PC-3 (cell line): ENCODE measurements at places on chromosomes 4 and X. TPM values are rescaled to one million over a fixed set of nuclear protein-coding genes. Genes with fewer than 3 reads are reported as not detected.

DNA sequence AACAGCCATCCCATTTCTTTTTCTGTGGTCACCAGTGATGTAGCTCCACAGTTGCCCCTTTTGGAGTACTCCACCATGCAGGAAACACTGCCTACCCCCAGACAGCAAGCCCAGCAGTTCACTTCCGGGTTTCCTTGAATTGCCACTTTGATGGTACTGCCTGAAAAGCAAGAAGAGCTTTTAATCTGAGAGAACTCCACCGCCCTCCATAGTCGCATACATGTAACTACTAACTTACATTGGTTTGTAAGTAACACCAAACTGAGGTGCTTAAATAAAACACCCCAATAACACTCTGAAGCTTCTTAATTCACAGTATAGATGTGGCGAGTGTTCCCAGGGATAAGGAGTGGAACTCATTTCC is 53.6 kb upstream of the HPSE start:
- no peak overlapping the region for H3K27ac ChIP-seq
- no peak overlapping the region for H3K4me3 ChIP-seq
- no peak for DNase-seq
- H3K27me3 ChIP-seq, result no peaks in the 10 kb centered on the region
- peaks cover 9% of the 10 kb centered on the region for H3K4me1 ChIP-seq

DNA sequence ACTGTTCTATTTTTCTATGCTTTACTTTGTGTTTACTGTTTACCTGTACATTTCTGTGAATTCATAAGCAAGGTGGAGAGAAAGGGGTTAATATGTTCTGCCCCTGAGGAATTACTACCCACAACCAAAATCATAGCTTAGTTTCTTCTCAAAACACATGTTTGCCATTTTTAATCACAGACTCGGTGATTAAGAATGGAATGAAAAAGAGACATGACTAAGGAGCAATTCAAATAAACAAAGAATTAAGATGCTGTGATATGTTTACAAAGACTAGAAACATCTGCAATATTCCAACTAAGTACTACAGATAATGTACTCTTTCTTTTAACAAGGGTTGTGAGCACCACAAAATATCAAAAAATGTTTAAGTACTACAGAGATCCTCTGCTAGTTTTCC is 11.7 kb upstream of the FAT4 start:
- no peak for DNase-seq

GRCh38 chr4:10273030-10273429 is 156.4 kb upstream of the WDR1 start:
- no peak for DNase-seq
- no peaks in the 10 kb centered on the region for H3K4me1 ChIP-seq
- no peak overlapping the region for H3K4me3 ChIP-seq
- no peak overlapping the region for H3K27ac ChIP-seq
- H3K27me3 ChIP-seq, result no peaks in the 10 kb centered on the region; the same call in 1 of the 2 replicates

- peaks cover 19% of the 10 kb centered on the region; the same call in 1 of the 2 replicates for H3K36me3 ChIP-seq
- no peak overlapping the region for H3K4me3 ChIP-seq
- no peaks in the 10 kb centered on the region for H3K27me3 ChIP-seq
- H3K27ac ChIP-seq, result peak overlapping the region; percentile 97
Observed at GRCh38 chr4:98481167-98481566, 177.2 kb downstream of the TSPAN5 start.

DNA sequence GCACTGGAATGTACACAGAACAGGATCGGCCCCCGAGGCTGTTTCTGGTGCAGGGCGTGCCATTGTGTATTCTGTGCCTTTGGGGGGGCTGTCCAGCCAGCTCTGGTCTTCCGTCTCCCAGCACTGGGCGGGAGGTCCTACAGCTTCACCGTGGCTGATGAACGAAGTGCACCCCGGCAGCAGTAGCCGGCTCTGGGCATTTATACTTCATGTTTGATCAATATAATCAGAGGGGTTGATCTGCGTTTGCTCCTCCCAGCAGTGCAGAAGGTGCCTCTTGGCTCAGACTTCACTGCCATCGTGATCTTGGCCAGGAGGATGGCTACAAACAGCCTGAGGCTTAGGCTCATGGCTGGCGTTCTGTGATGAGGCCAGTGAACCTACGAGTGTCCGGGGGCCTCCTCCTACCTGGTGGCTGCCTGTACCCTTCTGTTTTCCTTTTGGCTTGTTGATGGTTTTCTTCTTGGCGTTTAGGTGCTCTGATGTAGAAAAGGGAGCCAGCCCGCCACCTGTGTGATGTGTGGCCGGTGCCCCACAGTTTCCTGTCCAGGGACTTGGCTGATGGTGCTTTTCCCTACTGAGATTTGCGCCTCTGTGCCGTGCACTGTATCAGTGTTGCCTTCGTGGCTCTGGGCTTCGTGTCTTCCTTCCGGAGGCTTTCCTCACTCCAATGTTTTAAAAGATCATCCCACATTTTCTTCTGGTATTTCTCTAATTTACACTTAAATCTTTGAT is 31.2 kb upstream of the HGFAC start:
- no peaks in the 10 kb centered on the region for H3K4me1 ChIP-seq
- H3K36me3 ChIP-seq, result no peaks in the 10 kb centered on the region
- no peaks in the 10 kb centered on the region for H3K27me3 ChIP-seq
- no peak overlapping the region for H3K27ac ChIP-seq

DNA sequence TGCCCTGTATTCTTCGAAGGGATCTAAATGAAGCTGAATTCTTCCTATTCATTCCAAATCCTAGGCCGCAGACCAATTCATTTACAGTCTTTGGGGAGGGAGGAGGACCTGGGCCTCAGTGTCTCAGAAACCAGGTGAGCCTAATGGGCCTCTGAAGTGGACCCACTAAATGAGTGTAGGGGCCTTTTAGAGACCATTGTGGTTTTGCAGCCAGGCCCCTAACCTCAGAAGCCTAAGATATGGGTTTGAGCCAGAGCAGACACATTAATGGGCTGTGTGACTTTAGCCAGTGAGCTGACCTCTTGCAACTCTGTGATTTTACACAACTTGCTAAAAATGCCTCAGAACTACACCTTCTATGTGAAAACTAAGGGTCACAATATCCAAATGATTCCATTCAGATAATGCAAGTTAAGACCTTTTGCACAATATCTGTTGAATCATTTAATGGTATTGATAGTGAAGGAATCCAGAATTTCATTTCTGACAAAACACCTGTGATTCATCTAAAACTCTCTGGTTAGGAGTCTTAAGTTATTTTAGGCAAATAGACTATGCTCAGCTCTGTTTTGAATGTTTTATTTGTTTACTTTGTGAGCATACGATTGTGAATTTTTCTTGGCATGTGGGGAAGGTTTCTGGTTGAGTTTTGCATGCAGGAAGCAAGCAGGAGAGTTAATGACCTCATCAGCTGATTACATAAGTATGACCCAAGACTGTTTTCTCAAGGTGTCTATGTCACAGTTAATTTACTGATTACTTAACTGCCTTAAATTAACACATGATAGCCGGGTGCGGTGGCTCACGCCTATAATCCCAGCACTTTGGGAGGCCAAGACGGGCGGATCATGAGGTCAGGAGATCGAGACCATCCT is 75.0 kb downstream of the EVC start:
- H3K36me3 ChIP-seq, result peaks cover 14% of the 10 kb centered on the region
- DNase-seq, result peak; percentile 86
- peak overlapping the region; percentile 89 for H3K27ac ChIP-seq
- peaks cover 13% of the 10 kb centered on the region for H3K4me1 ChIP-seq
- H3K4me3 ChIP-seq, result no peak overlapping the region

GRCh38 chr4:151035328-151035727 is 20.2 kb upstream of the LRBA start:
- peaks cover 17% of the 10 kb centered on the region for H3K4me1 ChIP-seq
- no peaks in the 10 kb centered on the region for H3K36me3 ChIP-seq
- peak overlapping the region; percentile 37; the same call in 1 of the 2 replicates for H3K27ac ChIP-seq
- H3K4me3 ChIP-seq, result no peak overlapping the region
- DNase-seq, result peak; percentile 77

DNA sequence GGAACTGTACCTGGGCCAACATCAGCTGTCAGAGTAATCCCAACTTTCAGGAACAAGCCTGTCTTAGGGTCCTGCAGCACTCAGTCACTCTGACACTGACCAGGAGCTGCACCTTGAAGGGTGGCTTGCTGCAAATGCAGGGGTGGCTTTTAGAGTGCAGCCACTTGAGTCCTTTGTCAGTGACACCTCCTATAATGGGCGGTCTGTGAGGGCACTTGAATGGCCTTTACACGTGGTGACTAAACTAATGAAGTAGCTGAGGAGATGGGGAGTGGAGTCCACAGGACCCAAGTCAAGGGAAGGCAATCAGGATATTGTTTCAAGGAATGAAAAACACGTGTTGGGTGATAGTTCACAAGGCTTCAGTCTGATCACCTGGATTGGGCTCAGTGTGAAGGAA is 11.1 kb upstream of the LNX1 start:
- DNase-seq, result no peak
- H3K4me3 ChIP-seq, result no peak overlapping the region
- H3K4me1 ChIP-seq, result peaks cover 4% of the 10 kb centered on the region; the same call in 1 of the 2 replicates
- no peak overlapping the region for H3K27ac ChIP-seq
- H3K36me3 ChIP-seq, result no peaks in the 10 kb centered on the region

DNA sequence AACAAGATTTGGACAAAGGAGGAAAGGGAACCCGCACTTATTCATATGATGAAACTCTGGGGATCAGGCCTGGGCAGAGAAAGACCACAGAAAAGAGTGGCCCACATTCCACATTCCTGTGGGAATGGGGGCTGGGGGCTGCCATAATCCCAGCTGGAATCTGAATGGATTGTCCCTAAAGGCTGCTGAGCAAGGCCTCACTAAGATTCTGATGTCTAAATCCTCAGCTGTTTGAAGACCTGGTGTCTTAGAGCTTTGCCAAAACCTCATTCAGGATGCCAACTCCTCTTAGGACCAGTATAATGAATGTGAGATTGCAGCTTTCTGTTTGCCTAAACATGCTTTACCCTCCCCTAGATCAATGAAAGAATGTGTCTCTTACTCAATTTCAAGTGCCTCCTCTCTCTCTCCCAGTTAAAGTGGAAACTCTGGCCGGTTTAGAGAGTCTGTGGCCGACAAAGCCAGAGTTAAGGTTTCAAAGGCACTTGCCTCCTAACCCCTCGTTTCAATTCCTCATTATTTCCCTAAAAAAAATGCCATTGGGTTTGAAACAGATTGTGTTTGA is 33.3 kb upstream of the GPC4 start:
- no peak overlapping the region for H3K27ac ChIP-seq
- DNase-seq, result no peak
- H3K4me3 ChIP-seq, result no peak overlapping the region
- H3K27me3 ChIP-seq, result no peaks in the 10 kb centered on the region
- H3K4me1 ChIP-seq, result peaks cover 10% of the 10 kb centered on the region; the same call in 1 of the 2 replicates

- H3K27me3 ChIP-seq, result no peaks in the 10 kb centered on the region
- no peak overlapping the region for H3K4me3 ChIP-seq
- no peak for DNase-seq
- peaks cover 62% of the 10 kb centered on the region for H3K4me1 ChIP-seq
- H3K36me3 ChIP-seq, result no peaks in the 10 kb centered on the region
Observed at GRCh38 chr4:124435274-124435950, 277.1 kb downstream of the ANKRD50 start.

- H3K4me1 ChIP-seq, result no peaks in the 10 kb centered on the region
- H3K27ac ChIP-seq, result no peak overlapping the region
- H3K4me3 ChIP-seq, result no peak overlapping the region
Observed at GRCh38 chr4:17094876-17095210, 196.4 kb upstream of the LDB2 start.

DNA sequence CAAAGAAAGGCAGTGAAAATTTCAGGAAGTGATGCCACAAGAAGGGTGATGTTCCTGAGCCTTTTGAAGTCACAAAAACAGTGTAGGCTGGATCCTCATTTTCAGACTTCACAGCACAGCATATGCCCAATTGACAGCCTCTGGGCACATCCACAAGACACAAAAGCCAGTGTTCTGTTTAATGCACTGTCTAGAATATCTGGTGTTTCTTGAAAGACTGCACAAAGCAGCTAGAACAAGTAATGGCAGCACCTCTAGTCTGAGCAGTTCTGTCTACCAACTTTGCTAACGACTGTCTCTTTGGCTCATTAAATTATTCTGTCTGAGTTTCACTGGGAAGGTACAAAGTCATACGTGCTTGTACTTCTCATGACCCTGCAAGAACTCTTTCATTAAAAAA is 417.1 kb upstream of the GALNT7 start:
- no peak overlapping the region for H3K4me3 ChIP-seq
- no peak overlapping the region for H3K27ac ChIP-seq
- no peaks in the 10 kb centered on the region for H3K36me3 ChIP-seq
- no peaks in the 10 kb centered on the region for H3K27me3 ChIP-seq

GRCh38 chr4:71338846-71339593 is at the start of gene SLC4A4:
Gene SLC4A4, plus strand, starts transcription at chr4:71339020.
- H3K27ac ChIP-seq, result no peak within 1 kb of the TSS
- peaks cover 17% of the 10 kb centered on the region for H3K4me1 ChIP-seq
- H3K4me3 ChIP-seq, result no peak within 1 kb of the TSS
- no peaks in the 10 kb centered on the region for H3K27me3 ChIP-seq
- DNase-seq, result peak; percentile 72

Gene XPNPEP2
- not detected in 2 replicates for total RNA-seq

Gene MAGEA8
- not detected in 2 replicates for total RNA-seq

Gene RTL3
- total RNA-seq, result not detected in 2 replicates

Gene ACOX3
- total RNA-seq, result 12.2 and 13.0 TPM in 2 replicates

Gene PDS5A
- 39.9 and 49.8 TPM in 2 replicates for total RNA-seq

Gene GLUD2
- total RNA-seq, result 0.29 and 0.40 TPM in 2 replicates

Gene MTNR1A
- total RNA-seq, result not detected in 2 replicates

Gene MAD2L1
- total RNA-seq, result 53.9 and 76.6 TPM in 2 replicates

Gene SGMS2
- total RNA-seq, result 58.7 and 64.5 TPM in 2 replicates
